Adrenal gland (tissue), 19 donors: ENCODE measurements at places on chromosomes 16 and 17. TPM values are rescaled to one million over a fixed set of nuclear protein-coding genes. Genes with fewer than 3 reads are reported as not detected.

DNA sequence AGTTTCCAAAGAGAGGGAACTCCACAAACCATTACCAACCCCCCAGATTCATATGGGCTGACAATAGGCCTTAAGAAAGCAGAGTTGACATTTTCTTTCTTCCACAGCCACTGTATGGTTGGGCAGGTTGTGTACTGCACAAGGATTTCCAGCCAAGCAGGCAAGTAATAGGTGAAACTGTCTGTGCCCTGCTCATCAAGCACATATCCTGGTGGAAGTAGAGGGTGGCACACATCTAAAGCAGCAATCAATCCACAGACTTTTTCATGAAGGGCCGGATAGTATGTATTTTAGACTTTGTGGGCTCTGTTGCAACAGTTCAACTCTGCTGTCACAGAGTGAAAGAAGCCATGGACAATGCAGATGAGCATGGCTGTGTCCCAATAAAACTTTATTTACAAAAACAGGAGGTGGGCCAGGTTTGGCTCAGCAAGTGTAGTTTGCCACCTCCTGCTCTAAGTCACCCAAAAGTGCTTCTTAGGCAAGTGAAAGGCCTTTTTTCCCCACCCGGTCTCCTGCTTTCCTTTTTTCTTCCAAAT, 63.4 kb downstream of the SNX20 start:
- H3K27me3 ChIP-seq = no peaks in the 10 kb centered on the region
- peaks cover 3% of the 10 kb centered on the region for H3K4me1 ChIP-seq
- DNase-seq = no peak
- no peak overlapping the region for H3K27ac ChIP-seq

GRCh38 chr17:75093548-75094158, 5.9 kb downstream of the SLC16A5 start:
- no peak for DNase-seq
- H3K27me3 ChIP-seq = no peaks in the 10 kb centered on the region
- H3K27ac ChIP-seq = no peak overlapping the region
- peaks cover 16% of the 10 kb centered on the region for H3K4me1 ChIP-seq

DNA sequence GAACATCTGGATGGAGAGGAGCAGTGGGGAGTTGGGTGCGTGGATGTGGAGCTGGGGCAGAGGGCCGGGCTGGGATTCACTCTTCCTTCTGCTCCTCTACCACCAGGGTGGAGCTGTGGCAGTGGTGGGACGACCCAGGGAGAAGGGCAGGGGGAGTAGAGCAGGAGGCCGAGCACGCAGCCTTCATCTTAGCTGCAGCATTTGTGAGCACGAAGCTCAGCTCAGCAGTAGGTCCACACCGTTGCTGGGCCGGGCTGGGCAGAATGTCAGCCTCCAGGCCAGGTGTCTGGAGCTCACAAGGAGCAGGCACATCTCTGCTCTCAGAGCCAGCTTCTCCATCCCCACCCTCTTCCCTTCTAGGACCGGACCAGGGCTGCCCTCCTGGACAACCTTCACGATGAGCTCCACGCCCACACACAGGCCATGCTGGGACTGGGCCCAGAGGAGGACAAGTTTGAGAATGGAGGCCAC, 55.7 kb downstream of the OR1D5 start:
- no peaks in the 10 kb centered on the region for H3K27me3 ChIP-seq
- H3K36me3 ChIP-seq = no peaks in the 10 kb centered on the region
- H3K4me1 ChIP-seq = peaks cover 4% of the 10 kb centered on the region
- no peak overlapping the region for H3K27ac ChIP-seq

DNA sequence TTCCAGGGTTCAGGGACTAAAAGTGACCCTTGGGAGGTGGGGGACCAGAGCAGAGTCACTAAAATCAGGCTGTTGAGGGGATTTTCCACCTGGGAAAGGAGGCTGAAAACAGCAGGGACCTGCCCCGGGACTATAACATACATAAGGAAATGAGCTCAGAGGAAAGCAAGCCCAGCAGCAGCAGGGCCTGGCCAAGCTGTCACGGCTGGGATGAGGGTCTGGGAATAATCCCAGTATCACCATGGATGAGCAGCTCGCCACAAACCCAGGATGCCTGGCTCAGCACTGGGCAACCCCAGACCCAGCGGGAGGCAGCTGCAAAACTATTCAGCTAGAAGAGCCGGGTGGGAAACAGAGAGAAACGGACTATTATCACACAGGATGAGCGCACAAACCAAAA, 72.4 kb downstream of the RPH3AL start:
- no peak overlapping the region for H3K4me3 ChIP-seq
- no peak overlapping the region for H3K27ac ChIP-seq
- DNase-seq = no peak
- no peaks in the 10 kb centered on the region for H3K4me1 ChIP-seq

DNA sequence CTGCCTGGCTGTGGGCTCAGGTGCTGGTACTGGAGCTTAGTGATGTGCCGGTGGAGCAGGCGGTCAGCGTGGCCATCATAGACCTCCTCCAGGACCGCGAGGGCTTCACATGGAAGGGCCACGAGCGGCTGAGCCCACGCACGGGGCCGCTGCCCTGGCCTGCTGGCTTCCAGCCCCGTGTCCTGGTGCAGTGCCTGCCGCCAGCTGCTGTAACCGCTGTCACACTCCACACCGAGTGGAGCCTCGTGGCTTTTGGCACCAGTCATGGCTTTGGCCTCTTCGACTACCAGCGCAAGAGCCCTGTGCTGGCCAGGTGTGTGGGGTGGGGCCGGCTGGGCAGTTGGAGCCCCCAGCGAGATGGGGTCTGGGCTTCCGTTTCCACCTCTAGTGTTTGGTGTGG, 12.0 kb downstream of the LLGL1 start:
- H3K4me3 ChIP-seq = no peak overlapping the region
- H3K27me3 ChIP-seq = no peaks in the 10 kb centered on the region
- no peak for DNase-seq
- no peak overlapping the region for H3K27ac ChIP-seq

DNA sequence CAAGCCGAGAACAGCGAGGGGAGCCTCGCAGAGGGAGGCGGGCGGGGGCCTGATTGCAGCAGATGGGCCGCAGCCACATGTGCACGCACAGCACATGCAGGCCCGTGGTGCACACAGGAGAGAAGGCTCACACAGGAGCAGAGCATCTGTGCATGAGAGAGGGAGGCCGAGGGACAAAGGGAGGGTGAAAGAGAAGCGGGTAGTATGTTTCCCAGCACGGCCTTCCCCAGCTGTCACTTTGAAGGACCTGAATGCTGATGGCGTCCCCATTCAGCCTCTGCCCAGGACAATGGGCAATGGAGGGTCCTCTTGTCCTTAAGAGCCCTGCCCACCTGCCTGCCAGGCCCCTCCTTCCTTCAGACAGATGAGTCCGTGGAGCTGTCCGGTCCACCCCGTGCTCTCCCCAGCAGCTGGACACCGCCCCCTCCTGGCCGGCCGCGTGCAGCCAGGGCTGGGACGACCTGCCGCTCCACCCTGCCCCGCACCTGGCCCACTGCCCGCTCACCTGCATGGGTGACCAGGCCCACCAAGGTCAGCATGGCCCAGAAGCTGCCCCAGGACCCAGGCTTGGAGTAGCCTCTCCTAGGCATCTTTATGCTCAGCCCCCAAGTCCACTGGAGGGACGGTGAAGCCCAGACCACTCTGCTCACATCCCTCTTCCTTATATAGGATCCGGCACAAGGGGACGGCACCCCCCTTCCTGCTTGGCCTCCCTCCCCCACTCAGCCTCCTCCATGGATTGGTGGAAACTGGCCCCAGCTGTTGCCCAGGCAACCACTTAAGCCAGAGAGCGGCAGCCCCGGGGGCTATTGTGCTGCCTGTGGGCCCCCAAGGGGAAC, at the start of gene BTBD17:
Gene BTBD17, minus strand, starts transcription at position 639 of the 839 bp plus-strand sequence. Its CDS starts 49 bp downstream, at position 590.
- no peak within 1 kb of the TSS for H3K27ac ChIP-seq
- no peaks in the 10 kb centered on the region for H3K4me1 ChIP-seq
- peak; percentile 67 for DNase-seq
- H3K27me3 ChIP-seq = peaks cover 48% of the 10 kb centered on the region
- H3K4me3 ChIP-seq = no peak within 1 kb of the TSS
- H3K36me3 ChIP-seq = no peaks in the 10 kb centered on the region

GRCh38 chr17:9334536-9335446, 240.8 kb downstream of the STX8 start:
- no peaks in the 10 kb centered on the region for H3K4me1 ChIP-seq
- DNase-seq = no peak

- no peak overlapping the region for H3K4me3 ChIP-seq
- no peaks in the 10 kb centered on the region for H3K36me3 ChIP-seq
- H3K27ac ChIP-seq = no peak overlapping the region
These were observed 10.0 kb upstream of the PHLPP2 start for GRCh38 chr16:71734511-71734910.

GRCh38 chr16:71347146-71347545, 11.4 kb upstream of the CALB2 start:
- H3K4me3 ChIP-seq = no peak overlapping the region
- DNase-seq = no peak
- no peak overlapping the region for H3K27ac ChIP-seq
- no peaks in the 10 kb centered on the region for H3K4me1 ChIP-seq

Gene KCNJ2
- total RNA-seq = 0.79 TPM

DNA sequence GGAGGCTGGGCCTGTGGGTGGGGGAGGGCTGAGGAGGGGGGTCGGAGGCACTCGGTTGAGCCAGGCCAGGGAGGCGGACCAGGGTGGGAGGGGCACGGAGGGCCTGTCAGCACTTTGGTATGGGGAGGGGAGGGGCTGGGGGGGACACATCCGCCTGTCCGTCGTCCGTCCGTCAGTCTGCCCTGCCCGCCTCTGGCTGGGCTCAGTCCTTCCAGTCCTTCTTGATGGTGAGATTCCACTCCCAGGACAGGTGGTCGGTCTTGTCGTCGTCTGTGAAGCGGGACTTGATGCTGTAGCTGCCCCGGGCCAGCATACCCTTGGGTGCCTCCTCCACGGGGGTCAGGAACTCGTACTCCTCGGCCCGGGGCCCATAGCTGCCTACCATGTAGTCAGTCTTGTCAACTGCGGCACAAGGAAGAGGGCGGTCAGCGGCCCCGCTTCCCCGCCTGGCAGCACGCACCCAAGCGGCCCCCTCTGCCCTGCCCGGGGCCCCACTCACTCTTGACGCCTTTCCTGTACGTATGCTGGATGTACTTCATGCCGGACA, 2.4 kb downstream of the ARHGDIA start:
- H3K36me3 ChIP-seq = no peaks in the 10 kb centered on the region
- DNase-seq = peak; percentile 72
- peak overlapping the region; percentile 92 for H3K27ac ChIP-seq

DNA sequence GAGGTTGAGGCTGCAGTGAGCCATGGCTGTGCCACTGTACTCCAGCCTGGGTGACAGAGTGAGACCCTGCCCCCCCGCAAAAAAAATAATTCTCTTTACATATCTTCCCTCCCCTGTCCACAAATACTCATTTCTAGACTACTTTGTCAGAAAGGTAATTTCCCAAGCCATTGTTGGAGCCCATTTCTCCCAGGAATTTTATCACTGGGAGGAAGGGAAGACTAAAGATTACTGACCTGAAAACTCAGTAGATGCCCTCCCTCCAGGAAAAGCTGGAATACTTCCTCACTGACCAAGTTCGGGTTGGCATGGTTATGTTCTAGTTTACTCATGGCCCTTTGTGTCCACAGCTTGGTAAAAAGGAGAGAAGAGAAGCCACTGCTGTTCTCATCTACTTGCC, 4.1 kb downstream of the CALCOCO2 start:
- no peak overlapping the region for H3K27ac ChIP-seq
- DNase-seq = no peak
- H3K27me3 ChIP-seq = no peaks in the 10 kb centered on the region

GRCh38 chr16:68425498-68426346, 22.6 kb downstream of the SMPD3 start:
- no peaks in the 10 kb centered on the region for H3K36me3 ChIP-seq
- no peaks in the 10 kb centered on the region for H3K27me3 ChIP-seq
- no peaks in the 10 kb centered on the region for H3K4me1 ChIP-seq
- H3K4me3 ChIP-seq = no peak overlapping the region
- DNase-seq = no peak
- H3K27ac ChIP-seq = no peak overlapping the region

Gene LRRC36
- total RNA-seq = not detected

GRCh38 chr16:80691111-80691741, 113.2 kb downstream of the CDYL2 start:
- no peaks in the 10 kb centered on the region for H3K36me3 ChIP-seq
- H3K27me3 ChIP-seq = no peaks in the 10 kb centered on the region
- no peaks in the 10 kb centered on the region for H3K4me1 ChIP-seq
- DNase-seq = no peak
- H3K27ac ChIP-seq = no peak overlapping the region
- H3K4me3 ChIP-seq = no peak overlapping the region

DNA sequence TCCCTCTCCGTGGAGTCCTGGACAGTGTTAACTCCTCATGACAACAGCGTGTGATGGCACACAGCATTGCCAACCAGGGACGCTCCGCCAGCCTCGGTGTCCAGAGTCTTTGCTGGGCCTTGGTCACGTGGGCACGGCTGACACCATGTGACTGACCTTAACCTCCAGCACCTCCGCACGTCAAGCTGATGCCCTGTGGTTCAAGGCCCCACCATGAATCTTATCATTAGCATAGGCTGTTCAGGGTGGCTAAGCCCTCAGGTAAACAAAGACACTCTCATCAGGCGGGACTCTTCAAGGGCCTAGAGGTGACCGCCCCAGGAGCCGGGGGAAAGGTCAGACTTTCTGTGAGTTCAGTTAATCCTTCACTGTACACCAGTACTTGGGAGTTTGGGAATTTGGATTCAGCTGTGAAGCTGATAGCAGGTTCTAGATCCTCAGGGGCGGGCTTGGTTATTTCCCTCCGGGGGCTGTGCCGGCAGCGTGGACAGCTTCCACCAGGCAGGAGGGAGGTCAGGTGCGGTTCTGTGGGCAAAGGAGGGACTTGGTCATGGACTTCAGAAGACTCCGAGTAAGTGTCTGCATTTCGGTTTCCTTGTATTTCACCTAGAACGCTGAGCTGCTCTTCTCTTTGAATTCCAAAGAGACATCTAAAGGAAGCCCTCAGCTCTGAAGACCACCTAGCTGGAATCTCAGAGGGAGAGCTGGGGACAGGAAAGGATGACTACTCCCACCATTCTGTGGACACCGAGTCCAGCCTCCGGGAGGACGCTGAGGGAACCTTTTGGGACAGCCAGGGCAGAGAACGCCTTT, 195.5 kb upstream of the CIBAR2 start:
- peaks cover 81% of the 10 kb centered on the region for H3K4me1 ChIP-seq
- no peaks in the 10 kb centered on the region for H3K27me3 ChIP-seq
- no peak overlapping the region for H3K4me3 ChIP-seq
- peak overlapping the region; percentile 52 for H3K27ac ChIP-seq
- H3K36me3 ChIP-seq = no peaks in the 10 kb centered on the region
- no peak for DNase-seq

DNA sequence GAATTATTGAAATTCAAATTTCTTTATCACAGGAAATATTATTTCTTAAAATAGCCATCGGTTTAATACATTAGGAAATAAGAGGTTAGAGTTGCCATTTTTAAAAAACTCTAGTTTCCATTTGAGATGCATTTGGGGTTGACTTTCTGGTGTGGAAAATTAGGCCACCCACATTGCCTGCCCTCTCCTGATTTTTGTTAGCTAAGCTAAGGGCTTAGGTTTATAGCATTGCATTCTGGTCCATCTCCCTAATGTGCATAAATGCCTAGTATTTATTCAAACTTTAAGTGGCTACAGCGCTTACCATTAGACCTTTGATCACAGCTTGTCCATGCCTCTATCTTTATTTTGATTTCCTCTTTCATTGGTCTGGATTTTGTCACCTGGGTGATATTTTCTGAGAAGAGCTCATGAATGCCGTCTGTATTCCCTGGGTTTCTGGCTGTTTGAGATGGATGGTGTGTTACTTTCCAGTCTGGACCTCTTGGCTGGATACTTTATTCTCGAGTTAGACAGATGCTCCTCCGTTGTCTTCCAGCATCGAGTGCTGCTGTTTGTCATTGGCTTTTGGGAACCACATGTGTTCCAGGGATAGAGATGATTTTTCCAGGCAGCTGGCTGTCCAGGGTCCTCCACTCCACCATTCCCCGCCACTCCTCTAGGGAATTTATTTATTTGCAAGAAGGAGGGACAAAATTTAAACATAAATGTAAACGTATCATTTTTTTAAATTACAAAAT, 120.3 kb downstream of the KATNIP start:
- H3K27me3 ChIP-seq = no peaks in the 10 kb centered on the region
- no peaks in the 10 kb centered on the region for H3K4me1 ChIP-seq
- DNase-seq = no peak
- no peaks in the 10 kb centered on the region for H3K36me3 ChIP-seq
